NCI-H187 (cell line): ENCODE measurements at places on chromosomes 4 and X.

DNA sequence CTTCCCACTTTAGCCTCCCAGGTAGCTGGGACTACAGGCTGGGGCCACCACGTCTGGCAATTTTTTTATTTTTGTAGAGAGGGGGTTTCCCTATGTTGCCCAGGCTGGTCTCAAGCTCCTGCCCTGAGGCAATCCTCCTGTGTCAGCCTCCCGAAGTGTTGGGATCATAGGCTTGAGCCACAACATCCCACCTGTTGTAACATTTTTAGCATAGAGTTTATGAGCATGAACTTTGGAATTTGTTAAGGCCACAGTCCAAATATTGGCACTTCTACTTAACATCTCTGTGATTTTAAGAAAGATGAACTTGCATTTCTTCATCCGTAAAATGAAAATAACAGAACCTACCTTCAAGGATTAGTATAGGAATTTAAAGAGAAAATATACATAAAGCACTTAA is 445.6 kb downstream of the IQCM start:
- DNase-seq = no peak

DNA sequence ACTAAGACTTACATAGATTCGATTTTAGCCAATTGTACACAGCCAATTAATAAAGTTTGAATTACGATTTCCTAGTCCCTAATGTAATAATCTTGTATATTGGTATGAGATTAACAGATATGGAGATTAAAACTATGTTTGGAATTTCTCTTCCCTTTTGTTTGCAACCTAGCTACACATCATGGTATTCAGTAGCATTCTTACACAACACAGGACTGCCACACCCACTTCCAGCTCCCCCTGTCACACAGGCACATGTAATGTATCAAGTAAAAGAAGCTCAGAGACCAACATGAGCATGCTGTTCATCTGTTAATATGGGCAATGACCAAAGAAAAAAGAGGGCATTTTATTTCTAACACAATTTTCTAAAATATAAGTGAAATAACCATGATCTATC is 12.8 kb downstream of the SLC6A14 start:
- DNase-seq = no peak

GRCh38 chrX:44228621-44229020 is 114.9 kb downstream of the EFHC2 start:
- no peak for DNase-seq

GRCh38 chr4:13872955-13873354 is 245.4 kb upstream of the BOD1L1 start:
- DNase-seq = no peak

DNA sequence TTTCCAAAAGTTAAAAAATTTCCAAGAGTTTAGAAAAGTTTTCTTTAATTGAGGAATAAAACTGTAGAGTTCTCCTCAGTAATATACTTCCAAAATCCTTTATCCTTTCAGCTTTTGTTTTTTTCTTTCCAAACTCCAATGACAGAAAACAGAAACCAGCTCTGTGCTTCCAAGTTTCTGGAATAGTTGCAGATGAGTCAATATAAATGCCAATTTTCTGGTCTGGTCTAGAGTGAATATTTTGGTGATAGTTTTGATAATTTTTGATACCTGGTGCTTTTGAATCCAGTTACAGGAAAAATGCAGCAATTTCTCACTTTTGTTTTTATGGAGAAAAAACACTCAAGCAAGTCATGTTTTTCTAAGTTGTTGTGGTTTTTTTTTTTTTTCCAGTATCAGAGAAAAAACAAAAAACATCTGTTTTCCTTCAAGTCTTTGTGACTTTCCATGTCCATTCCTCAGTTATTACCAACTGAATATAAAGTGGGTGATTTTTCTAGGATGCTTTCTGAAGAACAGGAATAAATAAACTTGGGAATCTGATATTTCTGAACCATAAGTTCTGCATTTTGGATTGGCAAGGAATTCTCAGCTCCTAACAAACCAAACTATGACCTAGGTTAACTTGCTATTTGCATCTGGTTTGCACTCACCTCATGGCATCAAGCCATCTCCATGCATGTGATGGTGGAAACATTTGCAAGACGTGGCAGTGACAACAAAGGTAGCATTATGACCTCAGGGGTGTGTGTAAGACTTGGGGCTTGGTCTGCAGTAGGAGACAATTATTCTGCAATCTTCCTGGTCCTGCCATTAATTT is 139.1 kb downstream of the VEGFC start:
- no peak for DNase-seq

DNA sequence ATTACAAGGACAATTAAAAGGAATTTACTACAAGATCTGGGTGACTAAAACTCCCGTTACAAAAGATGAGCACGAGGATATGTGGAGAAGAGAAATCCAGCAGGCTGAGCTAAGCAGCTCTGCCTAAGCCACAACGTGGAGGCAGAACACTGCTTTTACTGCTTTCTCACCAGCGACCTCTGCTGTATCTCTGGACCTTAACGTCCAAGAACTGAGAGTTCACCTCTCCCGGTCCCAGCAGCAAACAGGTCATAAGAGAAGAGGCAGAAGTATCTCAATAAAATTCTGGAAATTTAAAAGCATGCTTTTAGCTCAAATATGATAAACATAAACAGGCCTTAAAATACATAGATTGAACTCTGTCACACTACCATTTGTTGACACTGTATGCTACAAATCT is 81.0 kb downstream of the ADGRA3 start:
- no peak for DNase-seq

GRCh38 chrX:50586407-50586806 is 115.8 kb upstream of the DGKK start:
- DNase-seq = no peak

DNA sequence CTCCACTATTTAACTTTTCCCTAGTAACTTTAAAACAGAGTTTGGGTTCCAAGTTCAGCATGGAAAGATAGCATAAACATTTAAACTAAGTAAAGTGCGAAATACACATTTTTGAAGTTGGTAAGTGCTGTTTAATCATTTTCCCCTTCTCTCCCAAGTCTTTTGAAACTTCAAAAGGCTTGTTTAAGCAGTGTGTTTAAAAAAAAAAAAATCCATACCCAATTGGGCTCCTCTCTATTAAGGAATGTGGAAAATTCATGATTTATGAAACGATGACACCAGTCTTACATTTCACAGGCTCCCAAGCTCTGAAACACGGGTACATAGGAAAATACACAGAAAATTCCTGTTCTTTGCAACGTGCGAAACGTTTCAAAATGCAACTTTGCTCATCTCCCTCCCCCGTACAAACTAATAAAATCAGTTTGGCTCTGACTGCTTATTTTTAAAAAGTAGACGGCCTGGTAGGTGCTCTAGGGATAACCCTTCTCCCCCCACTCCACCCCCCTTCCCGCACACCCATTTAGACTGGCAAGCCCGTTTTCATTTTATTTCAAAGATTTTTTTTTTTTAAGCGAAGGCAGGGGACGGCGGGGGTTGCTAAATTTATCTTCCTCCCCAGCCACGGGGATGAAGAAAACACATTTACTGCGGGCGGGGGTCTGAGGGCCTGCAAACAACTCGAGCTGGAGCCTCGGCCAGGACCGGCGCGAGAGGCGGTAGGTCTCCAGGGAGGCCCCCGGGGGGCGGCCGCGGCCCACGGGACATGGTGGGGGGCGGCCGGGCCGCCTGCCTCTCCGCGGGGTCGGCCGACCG is 786 bp upstream of the ZFX start:
- no peak for DNase-seq

- DNase-seq = no peak
Measured at GRCh38 chr4:83605744-83606172, 69.8 kb downstream of the GPAT3 start.

GRCh38 chrX:12648995-12649394 is 142.2 kb upstream of the PRPS2 start:
- no peak for DNase-seq

DNA sequence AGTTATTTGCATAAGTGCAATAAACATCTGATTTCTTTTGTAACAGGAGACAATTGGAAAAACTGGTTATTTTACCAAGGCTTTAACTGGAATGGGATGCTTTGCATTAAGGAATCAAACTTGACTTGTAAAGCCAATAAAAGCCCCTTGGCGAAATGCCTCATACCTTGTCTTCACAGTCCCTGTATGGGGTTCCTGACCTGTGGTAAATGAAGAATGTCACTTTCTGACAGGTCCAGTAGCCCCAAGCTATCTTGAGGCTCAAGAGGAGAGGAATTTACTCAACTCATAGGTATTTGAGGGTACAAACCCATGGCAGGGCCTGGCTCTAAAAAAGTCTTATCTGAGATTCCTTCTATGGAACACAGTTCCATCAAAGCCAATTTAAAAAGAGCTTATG is 78.0 kb downstream of the ACOX3 start:
- no peak for DNase-seq

GRCh38 chrX:3440981-3441380 is 94.5 kb upstream of the MXRA5 start:
- no peak for DNase-seq

- no peak for DNase-seq
Measured at GRCh38 chrX:42930071-42930470, 152.1 kb upstream of the PPP1R2C start.

GRCh38 chr4:159312236-159312635 is 209.4 kb downstream of the RAPGEF2 start:
- no peak for DNase-seq

DNA sequence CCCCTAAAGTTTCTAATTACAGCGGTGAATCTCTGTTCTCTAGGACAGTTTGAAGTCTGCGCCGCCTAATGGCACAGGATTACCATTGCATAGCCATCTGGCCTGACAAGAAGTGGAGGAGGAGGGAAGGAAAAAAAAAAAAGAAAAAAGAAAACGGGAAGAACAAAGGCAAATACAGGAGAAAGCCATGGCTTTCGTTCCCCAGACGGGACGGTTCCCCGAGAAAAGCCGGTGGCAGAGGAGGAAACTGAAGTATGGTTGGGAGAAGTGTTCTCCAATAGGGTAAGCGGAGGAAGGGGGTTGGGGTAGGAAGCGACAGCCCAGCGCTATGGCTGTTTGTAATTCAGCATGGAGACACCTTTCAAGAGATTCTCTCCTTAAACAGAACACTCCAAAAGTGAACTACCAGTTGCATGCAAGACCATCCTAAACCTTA is 80.8 kb downstream of the HMGN5 start:
- DNase-seq = no peak

DNA sequence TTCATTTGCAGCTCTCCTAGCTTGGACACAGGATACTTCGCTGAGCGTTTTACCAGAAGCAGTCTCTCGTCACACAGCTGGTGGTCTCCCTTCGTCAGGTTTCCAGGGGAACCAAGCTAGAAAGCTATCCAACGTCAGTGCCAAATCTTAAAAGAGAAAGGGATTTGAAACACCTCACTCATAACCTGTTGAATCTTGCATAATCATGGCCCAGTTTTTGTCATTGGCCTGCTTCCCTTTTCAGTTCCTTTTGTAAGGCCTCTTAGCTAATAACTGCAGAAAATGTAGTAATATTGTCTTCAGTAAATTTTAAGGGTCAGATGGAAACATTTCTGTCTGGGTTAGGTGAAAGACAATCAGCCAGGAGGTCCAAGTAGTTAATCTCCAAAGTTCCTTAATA is 22.0 kb downstream of the RAB39B start:
- no peak for DNase-seq

- no peak for DNase-seq
Measured at GRCh38 chr4:169573889-169574288, 38.5 kb downstream of the NEK1 start.

- no peak for DNase-seq
Measured at GRCh38 chr4:26028793-26029567, 115.0 kb downstream of the SMIM20 start.

DNA sequence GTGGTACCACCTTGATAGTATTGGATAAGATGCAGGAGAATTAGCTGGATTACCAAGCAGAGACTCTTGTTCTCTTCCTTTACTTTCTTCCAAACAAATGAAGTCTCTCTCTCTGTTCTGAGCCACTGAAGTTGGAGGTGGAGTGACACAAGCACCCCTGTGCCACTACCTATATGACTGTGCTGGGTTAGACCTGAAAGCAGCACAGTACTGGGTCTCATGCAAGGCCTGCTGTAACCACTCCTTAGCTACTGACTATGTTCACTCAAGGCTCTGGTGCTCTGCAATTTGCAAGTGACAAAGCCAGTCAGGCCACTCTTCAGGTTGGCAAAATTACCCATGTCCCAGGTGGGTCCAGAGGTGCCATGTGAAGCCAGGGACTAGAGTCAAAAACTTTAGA is 389.6 kb upstream of the MAOA start:
- no peak for DNase-seq

GRCh38 chr4:159922119-159922518 is 819.2 kb downstream of the RAPGEF2 start:
- DNase-seq = no peak

DNA sequence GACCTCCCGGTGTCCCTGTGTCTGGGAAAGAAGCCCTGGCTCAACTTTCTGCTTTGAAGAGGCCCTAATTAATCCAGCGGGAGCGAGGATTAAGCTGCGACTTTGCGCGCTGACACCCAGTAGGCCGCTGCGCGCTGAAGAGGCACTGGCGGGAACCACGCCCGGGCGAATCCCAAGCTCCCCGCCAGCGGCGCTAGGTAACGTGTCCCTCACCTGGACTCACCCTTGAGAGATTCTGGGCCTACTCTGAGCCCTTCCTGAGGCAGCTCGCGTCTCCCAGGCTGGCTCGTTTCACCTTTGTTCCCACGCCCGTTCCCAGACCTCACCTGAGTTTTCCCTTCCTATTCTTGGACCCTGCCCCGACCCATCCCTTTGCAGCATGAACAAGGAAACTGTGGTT is 616 bp upstream of the KLHL34 start:
- no peak for DNase-seq

DNA sequence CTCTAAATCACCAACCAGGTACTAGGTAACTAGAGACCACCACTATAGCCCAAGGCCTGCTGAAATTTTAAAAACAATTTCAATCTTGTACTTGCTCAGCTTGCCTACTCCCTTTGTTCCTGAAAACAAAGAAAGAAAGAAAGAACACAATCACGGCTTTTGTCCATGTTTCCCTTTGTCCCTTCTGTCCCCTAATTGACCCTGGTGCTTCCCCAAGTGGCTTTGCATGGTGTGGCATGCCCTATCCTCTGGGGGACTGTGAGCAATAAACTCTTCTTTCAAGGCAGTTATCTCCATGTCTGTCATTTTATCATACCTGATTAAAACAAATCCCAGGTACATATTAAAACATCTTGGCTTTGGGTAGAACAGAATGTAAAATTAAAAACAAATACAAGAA is 94.8 kb downstream of the ARSJ start:
- no peak for DNase-seq

DNA sequence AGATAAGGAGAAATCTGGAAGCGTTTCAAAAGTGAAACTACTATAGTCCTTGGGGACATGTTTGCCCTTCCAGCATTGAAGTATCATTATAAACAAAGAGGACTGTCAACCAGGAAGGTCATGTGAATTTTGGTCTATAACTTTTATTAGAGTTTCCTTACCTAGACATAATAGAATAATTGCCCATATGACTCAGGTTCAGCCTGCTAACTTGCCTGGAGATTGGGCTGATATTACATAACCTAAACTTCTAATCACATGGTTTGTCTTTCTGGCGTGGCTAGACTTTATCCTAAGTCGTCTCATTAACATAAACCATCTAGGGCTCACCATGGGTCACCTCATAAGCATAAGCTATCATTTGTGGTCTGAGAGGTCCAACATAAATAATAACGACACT is 775.9 kb downstream of the CENPC start:
- no peak for DNase-seq

- DNase-seq = no peak
Measured at GRCh38 chr4:81424816-81425755, 46.6 kb downstream of the RASGEF1B start.
